Occipital lobe (tissue), 3 donors: ENCODE measurements at places on chromosomes 6 and 20. TPM values are rescaled to one million over a fixed set of nuclear protein-coding genes. Genes with fewer than 3 reads are reported as not detected.

Gene COX4I2
- not detected for total RNA-seq

Gene TREML2
- not detected for total RNA-seq

Gene JPH2
- total RNA-seq = 0.16 TPM

Gene FABP7
- 1,309 TPM for total RNA-seq

Gene ZSWIM3
- 13.9 TPM for total RNA-seq

Gene HLA-DQA1
- total RNA-seq = 0.16 TPM

Gene OR2H1
- total RNA-seq = not detected

Gene ALDH5A1
- total RNA-seq = 12.2 TPM

Gene KHDC1L
- total RNA-seq = 0.78 TPM

Gene TRIM10
- 0.31 TPM for total RNA-seq

Gene IMPG1
- not detected for total RNA-seq

Gene CRISP3
- total RNA-seq = 0.16 TPM

Gene TFAP2D
- total RNA-seq = 0.47 TPM

Gene NINL
- total RNA-seq = 18.4 TPM

Gene CST3
- 104 TPM for total RNA-seq

Gene CRISP2
- total RNA-seq = not detected

Gene PLN
- total RNA-seq = 0.47 TPM

Gene TMEM200A
- total RNA-seq = 34.0 TPM

Gene CST4
- not detected for total RNA-seq

Gene AGER
- total RNA-seq = 0.78 TPM

Gene MROH8
- total RNA-seq = 3.0 TPM

Gene C20orf202
- total RNA-seq = 0.16 TPM

Gene FLRT3
- total RNA-seq = 27.5 TPM

Gene SH3BGRL2
- 21.2 TPM for total RNA-seq

Gene PSORS1C2
- total RNA-seq = not detected

Gene NKX2-4
- total RNA-seq = not detected

Gene TCP11
- total RNA-seq = 0.31 TPM

Gene FERMT1
- total RNA-seq = 1.4 TPM

Gene COL9A3
- total RNA-seq = 37.1 TPM

Gene FAM83D
- 1.7 TPM for total RNA-seq

Gene KIF25
- not detected for total RNA-seq

Gene TCF21
- total RNA-seq = not detected

Gene IL17A
- total RNA-seq = not detected

Gene ENPP3
- total RNA-seq = 0.47 TPM

Gene OR12D3
- total RNA-seq = not detected

Gene LRFN2
- 20.6 TPM for total RNA-seq

Gene TRIM31
- not detected for total RNA-seq

Gene LRRN4
- total RNA-seq = not detected

Gene HRH3
- 0.47 TPM for total RNA-seq

Gene SLC12A5
- total RNA-seq = 19.2 TPM

Gene SLA2
- not detected for total RNA-seq
